Right lobe of liver (tissue), 6 donors: ENCODE measurements at places on chromosomes 5 and 9. TPM values are rescaled to one million over a fixed set of nuclear protein-coding genes. Genes with fewer than 3 reads are reported as not detected.
A peak's percentile ranks its signal among the peaks of the same experiment; 100 is the strongest.

- DNase-seq, result no peak
- no peak overlapping the region for H3K4me3 ChIP-seq
- H3K27ac ChIP-seq, result no peak overlapping the region
- H3K36me3 ChIP-seq, result no peaks in the 10 kb centered on the region
- peaks cover 35% of the 10 kb centered on the region for H3K27me3 ChIP-seq
Measured at GRCh38 chr5:73433982-73434342, 14.6 kb downstream of the FOXD1 start.

DNA sequence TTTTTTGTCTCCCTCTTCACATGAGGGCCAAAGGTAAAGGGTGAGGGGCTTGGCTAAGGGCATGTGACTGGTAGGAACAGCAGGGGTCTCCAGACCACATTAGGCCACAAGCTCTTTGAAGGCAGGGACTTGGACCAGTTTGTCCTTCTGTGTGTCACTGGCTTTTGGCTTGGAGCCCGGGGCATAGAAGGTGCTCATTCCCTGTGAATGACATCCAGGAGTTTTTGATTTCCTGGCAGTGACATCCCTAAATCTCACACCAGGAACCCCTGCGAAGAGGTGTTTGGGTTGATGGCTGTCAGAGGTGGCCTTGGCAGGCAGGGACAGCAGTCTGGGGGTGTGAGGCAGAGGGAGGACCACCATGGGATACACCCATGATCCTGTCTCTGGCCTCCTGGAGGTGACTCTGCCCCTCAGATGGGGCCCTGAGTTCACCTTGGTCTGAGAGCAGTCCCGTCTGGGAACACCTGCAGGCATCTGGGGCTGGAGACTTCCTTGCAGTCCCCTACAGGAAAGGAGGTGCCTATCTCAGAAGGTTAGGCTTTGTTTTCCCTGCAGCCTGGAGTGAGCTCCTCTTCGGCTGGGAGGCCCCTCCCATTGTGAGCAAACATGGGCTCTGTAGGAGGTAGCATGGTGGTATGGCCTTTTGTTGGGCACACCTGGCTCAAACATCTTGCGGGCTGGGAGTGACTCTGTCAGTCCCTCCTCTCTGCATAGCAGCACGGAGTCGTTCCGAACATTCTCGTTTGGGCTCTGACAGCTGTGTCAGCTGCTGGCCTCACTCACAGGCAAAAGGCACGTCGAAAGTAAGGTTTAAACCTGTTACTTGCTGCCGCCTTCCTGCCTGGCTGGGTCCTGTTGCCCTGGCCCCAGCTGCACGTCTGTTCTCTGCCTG is 38.6 kb upstream of the PITX1 start:
- H3K27ac ChIP-seq, result no peak overlapping the region
- H3K36me3 ChIP-seq, result no peaks in the 10 kb centered on the region
- H3K4me3 ChIP-seq, result no peak overlapping the region

DNA sequence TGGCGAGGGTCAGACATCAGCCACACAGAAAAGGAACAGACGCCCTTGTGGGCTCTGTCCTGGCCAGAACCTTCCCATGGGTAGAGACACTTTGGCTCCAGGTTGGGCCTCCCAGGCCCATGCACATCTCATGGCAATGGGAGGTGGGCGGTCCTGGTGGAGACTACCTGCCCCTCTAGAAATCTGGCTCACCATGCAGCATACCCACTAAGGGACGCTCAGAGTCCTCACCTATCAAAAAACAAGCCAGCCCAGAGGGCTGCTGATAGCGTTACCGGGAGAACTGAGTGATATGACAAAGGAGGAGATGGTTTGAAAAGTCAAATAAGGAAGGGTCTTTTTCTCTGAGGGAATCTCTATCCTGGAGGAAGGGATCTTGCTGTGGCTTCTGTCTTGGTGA is 62.1 kb downstream of the C5orf15 start:
- H3K36me3 ChIP-seq, result no peaks in the 10 kb centered on the region
- no peaks in the 10 kb centered on the region for H3K4me1 ChIP-seq
- no peaks in the 10 kb centered on the region for H3K27me3 ChIP-seq
- H3K4me3 ChIP-seq, result no peak overlapping the region
- no peak overlapping the region for H3K27ac ChIP-seq

- no peaks in the 10 kb centered on the region for H3K4me1 ChIP-seq
- DNase-seq, result no peak
- no peaks in the 10 kb centered on the region for H3K27me3 ChIP-seq
- no peaks in the 10 kb centered on the region for H3K36me3 ChIP-seq
Measured at GRCh38 chr5:43232943-43233833, 41.2 kb downstream of the NIM1K start.

DNA sequence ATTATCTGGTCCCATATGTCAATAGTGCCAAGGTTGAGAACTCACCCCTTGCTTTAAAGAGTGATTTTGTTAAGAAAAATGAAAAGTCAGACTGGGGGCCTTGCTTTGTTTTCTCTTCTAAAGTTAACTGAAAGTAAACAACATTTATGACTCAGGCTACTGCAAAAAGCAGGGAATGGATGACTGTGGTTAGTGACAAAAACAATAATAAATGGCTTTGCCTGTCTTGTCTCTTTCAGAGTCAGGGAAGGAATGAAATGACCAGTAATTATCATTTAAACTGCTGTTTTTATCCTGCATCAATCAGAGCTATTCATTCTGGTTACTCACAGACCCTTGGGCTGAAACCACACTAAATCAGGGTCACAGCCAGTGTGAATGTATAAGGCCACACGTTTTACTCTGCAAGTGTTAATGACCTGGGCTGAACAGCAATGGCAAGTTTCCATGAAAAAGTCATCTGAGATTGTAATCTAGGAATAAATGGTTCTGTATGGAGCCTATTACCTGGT is 112.2 kb downstream of the ZNF608 start:
- no peak overlapping the region for H3K27ac ChIP-seq
- H3K27me3 ChIP-seq, result no peaks in the 10 kb centered on the region
- no peak overlapping the region for H3K4me3 ChIP-seq
- no peak for DNase-seq

GRCh38 chr5:38650946-38651345 is 94.5 kb upstream of the LIFR start:
- no peaks in the 10 kb centered on the region for H3K36me3 ChIP-seq
- DNase-seq, result no peak
- H3K4me3 ChIP-seq, result no peak overlapping the region
- H3K27me3 ChIP-seq, result no peaks in the 10 kb centered on the region

GRCh38 chr5:150105928-150106615 is 19.7 kb upstream of the CSF1R start:
- no peaks in the 10 kb centered on the region for H3K27me3 ChIP-seq
- no peak overlapping the region for H3K4me3 ChIP-seq
- H3K36me3 ChIP-seq, result no peaks in the 10 kb centered on the region
- H3K4me1 ChIP-seq, result no peaks in the 10 kb centered on the region

GRCh38 chr5:127440831-127441230 is 76.6 kb upstream of the PRRC1 start:
- no peak overlapping the region for H3K27ac ChIP-seq
- H3K4me3 ChIP-seq, result no peak overlapping the region
- H3K27me3 ChIP-seq, result no peaks in the 10 kb centered on the region

DNA sequence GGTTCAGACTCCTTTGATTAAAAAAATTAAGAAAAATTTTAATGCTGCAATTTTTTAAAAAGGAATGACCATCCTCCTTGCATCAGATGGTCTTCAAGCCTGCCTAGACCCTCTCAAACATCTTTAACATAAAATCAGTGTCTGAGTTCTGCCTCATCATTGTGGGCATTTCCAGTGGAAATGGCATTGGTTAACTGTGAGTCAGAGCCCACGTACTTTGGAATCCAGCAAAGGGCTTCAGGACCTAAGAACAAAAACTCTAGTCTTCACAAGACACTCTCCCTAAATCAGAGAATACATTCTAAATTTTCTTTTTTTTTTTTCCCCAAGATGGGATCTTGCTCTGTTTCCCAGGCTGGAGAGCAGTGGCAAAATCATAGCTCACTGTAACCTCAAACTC is 9.4 kb upstream of the C5orf15 start:
- H3K36me3 ChIP-seq, result peaks cover 27% of the 10 kb centered on the region
- no peaks in the 10 kb centered on the region for H3K27me3 ChIP-seq
- no peak overlapping the region for H3K4me3 ChIP-seq
- H3K4me1 ChIP-seq, result no peaks in the 10 kb centered on the region
- no peak for DNase-seq

DNA sequence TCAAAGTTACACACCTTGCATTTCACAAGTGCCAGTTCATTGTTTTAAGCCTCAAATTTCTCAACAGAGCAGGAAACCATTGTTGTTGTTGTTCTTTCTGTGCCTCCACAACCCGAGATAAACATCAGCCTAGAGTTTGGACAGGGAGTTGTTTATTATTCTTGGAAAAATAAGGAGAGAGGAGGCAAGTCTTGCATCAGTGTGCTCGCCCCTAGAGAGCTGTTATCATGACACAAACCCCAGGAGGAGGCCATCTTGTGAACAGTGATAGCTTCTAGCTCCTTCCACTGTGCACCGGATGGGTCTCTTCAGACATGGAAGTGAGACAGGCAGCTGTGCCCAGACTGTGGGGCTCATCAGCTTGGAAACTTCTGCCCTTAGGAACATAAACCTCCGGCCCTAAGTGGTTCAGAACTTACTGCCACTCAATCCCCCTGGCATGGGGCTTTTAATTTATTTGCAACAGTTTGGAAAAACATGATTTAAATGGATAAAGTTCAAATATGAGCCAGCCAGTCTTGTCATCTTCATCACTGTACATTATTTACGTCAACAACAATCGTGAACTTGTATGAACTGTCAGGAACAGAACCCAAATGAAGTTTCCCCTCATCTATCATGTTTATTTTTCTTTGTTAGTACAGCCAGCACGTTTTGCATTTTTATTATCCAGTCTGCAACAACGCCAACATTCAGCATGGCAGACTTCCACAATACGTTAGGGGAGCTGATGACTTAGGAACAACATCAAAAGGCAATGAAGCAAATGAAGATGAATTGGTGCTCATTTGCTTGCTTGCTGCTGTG is 181.7 kb upstream of the S1PR3 start:
- DNase-seq, result no peak
- H3K27ac ChIP-seq, result no peak overlapping the region
- H3K36me3 ChIP-seq, result no peaks in the 10 kb centered on the region
- H3K4me1 ChIP-seq, result no peaks in the 10 kb centered on the region

GRCh38 chr5:164207646-164208045 is 702.2 kb downstream of the MAT2B start:
- DNase-seq, result no peak
- no peaks in the 10 kb centered on the region for H3K27me3 ChIP-seq
- no peaks in the 10 kb centered on the region for H3K36me3 ChIP-seq
- H3K4me1 ChIP-seq, result no peaks in the 10 kb centered on the region
- H3K4me3 ChIP-seq, result no peak overlapping the region

GRCh38 chr9:4108754-4109465 is 191.0 kb downstream of the GLIS3 start:
- H3K4me1 ChIP-seq, result no peaks in the 10 kb centered on the region
- no peak for DNase-seq
- no peak overlapping the region for H3K4me3 ChIP-seq
- no peak overlapping the region for H3K27ac ChIP-seq
- no peaks in the 10 kb centered on the region for H3K27me3 ChIP-seq

DNA sequence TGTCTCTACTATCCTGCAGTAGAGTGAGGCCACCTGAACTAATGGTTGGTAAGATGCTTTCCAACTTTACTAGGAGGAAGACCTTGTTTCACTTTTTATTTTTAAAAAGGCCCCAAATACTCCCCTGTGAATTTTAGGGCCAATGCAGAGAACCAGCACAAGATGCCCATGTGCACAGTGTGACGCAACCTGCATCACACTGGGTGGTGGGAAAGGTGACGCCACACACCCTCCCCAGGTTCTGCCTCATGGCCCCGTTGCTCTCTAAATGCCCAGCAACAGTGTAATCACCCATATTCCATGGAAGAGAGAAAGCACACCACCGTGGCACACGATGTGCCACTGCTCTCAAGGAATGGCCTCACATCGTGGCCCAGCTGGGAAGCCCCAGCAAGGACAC is 6.4 kb downstream of the SURF4 start:
- peak overlapping the region; percentile 20 for H3K27ac ChIP-seq
- no peak for DNase-seq
- H3K4me1 ChIP-seq, result peaks cover 64% of the 10 kb centered on the region
- H3K36me3 ChIP-seq, result peaks cover 14% of the 10 kb centered on the region

DNA sequence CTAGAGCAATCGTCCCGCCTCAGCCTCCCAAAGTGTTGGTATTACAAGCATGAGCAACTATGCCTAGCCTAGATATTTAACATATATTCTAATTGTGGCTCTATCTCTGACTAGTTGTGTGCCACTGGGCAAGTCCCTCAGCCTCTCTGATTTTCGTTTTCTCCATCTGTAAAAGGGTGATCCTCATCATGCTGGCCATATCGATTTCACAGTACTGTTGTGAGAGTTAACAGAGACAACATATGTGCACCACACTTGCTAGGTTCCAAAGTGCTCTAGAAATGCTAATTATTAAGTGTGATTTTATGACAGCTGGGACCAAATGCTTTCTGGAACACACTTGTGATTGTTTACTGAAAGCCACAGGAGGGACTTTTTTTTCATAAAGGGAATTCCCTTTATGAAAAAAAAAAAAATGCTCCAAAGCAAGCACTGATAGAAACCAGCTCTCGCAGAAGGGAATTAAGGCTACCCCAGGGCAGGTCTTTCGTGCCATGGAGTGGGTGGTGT is 78.5 kb upstream of the EPB41L4B start:
- H3K4me3 ChIP-seq, result no peak overlapping the region
- H3K27me3 ChIP-seq, result no peaks in the 10 kb centered on the region
- no peaks in the 10 kb centered on the region for H3K4me1 ChIP-seq
- no peak for DNase-seq
- H3K36me3 ChIP-seq, result no peaks in the 10 kb centered on the region
- no peak overlapping the region for H3K27ac ChIP-seq

DNA sequence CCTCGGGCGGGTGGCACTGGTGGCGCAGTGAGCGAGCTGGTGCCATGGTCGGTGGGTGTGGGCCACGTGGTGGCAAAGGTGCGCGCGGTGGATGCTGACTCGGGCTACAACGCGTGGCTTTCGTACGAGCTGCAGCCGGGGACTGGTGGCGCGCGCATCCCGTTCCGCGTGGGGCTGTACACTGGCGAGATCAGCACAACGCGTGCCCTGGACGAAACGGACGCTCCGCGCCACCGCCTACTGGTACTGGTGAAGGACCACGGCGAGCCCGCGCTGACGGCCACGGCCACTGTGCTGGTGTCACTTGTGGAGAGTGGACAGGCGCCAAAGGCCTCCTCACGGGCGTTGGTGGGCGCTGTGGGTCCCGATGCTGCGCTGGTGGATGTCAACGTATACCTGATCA is 2.0 kb downstream of the PCDHA4 start:
- no peaks in the 10 kb centered on the region for H3K27me3 ChIP-seq
- no peaks in the 10 kb centered on the region for H3K36me3 ChIP-seq
- no peak for DNase-seq
- no peak overlapping the region for H3K4me3 ChIP-seq

- no peaks in the 10 kb centered on the region for H3K4me1 ChIP-seq
- no peaks in the 10 kb centered on the region for H3K27me3 ChIP-seq
- no peak for DNase-seq
- no peak overlapping the region for H3K27ac ChIP-seq
- H3K36me3 ChIP-seq, result no peaks in the 10 kb centered on the region
Measured at GRCh38 chr5:157576678-157577077, 1.1 kb upstream of the ADAM19 start.

TAF11L11 gene
- not detected for total RNA-seq

PCDHB8 gene
- total RNA-seq, result 0.20 TPM

GPR21 gene
- total RNA-seq, result 0.62 TPM

CAST gene
- 170 TPM for total RNA-seq

PCDHGA9 gene
- total RNA-seq, result 2.5 TPM

CFAP90 gene
- total RNA-seq, result 0.64 TPM

PITX1 gene
- total RNA-seq, result not detected

LTC4S gene
- total RNA-seq, result not detected

HINT2 gene
- total RNA-seq, result 55.7 TPM
